ENCODE measurements at places on chromosomes 1 and 21. TPM values are rescaled to one million over a fixed set of nuclear protein-coding genes. Genes with fewer than 3 reads are reported as not detected.

GRCh38 chr1:107594536-107594935, 370.4 kb downstream of the VAV3 start:
- no peaks in the 10 kb centered on the region for H3K4me1 ChIP-seq
- no peak overlapping the region for H3K4me3 ChIP-seq
- no peak for DNase-seq
- H3K36me3 ChIP-seq, result no peaks in the 10 kb centered on the region
- H3K27ac ChIP-seq, result no peak overlapping the region

DNA sequence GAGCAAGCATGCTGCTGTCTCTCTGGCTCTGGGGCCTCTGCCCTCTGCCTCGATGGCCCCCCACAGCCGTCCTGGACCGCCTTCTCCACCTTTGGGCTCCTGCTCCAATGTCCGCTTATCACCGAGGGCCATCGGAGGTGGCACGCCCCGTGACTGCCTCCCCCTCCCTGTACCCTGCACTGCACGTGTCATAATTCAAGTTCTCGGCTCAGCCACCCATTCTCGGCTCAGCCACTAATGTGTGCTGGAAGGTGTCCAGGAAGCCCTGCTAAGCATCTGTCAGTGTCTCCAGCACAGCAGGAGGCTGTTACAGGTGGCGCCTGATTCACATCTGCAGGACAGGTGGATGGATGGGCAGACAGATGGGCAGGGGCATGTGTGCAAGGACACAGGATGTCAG, 45.5 kb downstream of the TP73 start:
- H3K27ac ChIP-seq, result no peak overlapping the region
- no peak for DNase-seq
- no peak overlapping the region for H3K4me3 ChIP-seq
- H3K4me1 ChIP-seq, result no peaks in the 10 kb centered on the region

GRCh38 chr1:2271211-2271721, 43.1 kb downstream of the SKI start:
- no peak overlapping the region for H3K4me3 ChIP-seq
- no peak for DNase-seq
- peak overlapping the region; percentile 58 for H3K27ac ChIP-seq
- no peaks in the 10 kb centered on the region for H3K36me3 ChIP-seq

GRCh38 chr21:34606051-34606450, 8.9 kb downstream of the RCAN1 start:
- H3K27ac ChIP-seq, result no peak overlapping the region
- no peak overlapping the region for H3K4me3 ChIP-seq
- DNase-seq, result no peak
- H3K27me3 ChIP-seq, result no peaks in the 10 kb centered on the region

DNA sequence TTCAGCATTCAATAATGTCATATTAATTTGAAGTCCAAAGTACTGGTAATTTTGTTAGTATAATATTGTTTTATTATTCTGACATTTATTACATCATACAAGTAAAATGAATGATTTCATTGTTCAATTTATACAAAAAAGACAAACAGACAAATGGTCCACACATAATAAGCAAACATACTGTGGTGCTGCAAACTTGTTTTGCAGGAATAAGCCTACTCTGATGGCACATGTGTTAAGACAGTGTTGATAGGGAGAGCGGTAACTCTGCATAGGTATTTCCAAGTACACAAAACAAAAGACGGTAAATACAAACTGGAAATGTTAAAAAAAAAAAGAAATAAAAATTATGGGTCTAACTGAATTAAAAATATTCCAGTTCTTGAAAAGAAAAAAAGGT, 59.7 kb upstream of the DPYD start:
- no peaks in the 10 kb centered on the region for H3K36me3 ChIP-seq
- H3K4me3 ChIP-seq, result no peak overlapping the region
- H3K4me1 ChIP-seq, result no peaks in the 10 kb centered on the region

Gene FCRL1
- not detected for total RNA-seq

DNA sequence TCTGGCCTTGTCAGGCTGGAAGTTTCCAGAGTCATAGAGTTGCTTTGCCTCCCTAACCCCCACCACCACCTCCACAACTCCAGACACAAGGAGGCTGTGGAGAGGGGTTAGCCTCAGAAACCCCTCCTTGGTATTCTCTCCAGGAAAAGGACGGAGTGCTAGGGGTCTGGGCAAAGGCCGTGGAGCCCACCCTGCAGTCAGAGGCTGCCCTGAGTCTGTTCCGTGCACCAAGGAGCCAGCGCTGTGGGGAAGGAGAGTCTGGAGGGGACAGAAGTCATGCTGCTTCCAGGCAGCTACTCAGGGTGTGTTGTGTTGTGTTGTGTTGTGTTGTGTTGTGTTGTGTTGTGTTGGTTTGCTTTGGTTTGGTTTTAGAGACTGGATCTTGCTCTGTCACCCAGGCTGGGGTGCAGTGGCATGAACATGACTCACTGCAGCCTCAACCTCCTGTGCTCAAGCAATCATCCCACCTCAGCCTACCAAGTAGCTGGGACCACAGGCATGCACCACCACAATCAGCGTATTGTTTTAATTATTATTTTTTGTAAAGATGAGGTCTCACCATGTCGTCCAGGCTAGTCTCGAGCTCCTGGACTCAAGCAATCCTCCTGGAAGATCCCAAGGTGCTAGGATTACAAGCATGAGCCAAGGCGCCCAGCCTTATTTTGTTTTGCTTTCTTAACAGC, 122.2 kb upstream of the TMEM51 start:
- no peaks in the 10 kb centered on the region for H3K36me3 ChIP-seq
- no peak overlapping the region for H3K27ac ChIP-seq
- DNase-seq, result no peak
- H3K4me3 ChIP-seq, result no peak overlapping the region
- no peaks in the 10 kb centered on the region for H3K27me3 ChIP-seq
- no peaks in the 10 kb centered on the region for H3K4me1 ChIP-seq

Gene STIL
- 13.0 TPM for total RNA-seq

DNA sequence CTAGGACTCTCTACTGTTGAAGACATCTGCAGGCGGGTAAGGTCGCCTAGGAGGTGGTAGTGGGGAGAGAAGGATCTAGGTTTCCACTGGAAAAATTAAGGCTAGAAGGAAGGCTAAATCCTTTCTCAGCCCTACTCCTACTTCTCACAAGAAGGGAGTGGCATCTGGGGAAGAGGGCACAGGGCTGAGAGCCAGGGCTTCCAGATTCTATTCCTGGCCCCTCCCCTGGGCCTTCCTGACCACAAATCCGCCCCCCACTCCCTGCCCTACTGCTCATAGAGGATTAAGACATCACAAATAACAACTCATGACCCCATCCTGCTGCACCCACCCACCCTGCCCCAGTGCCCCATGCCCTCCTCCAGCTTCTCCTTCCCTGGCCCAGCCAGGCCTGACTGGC, 2.5 kb downstream of the PHLDA3 start:
- peak overlapping the region; percentile 99 for H3K27ac ChIP-seq
- peaks cover 22% of the 10 kb centered on the region for H3K4me1 ChIP-seq
- H3K4me3 ChIP-seq, result peak overlapping the region; percentile 94
- H3K36me3 ChIP-seq, result no peaks in the 10 kb centered on the region
- H3K27me3 ChIP-seq, result no peaks in the 10 kb centered on the region
- no peak for DNase-seq

GRCh38 chr21:20728691-20729090, 269.5 kb upstream of the NCAM2 start:
- H3K27me3 ChIP-seq, result no peaks in the 10 kb centered on the region
- no peak for DNase-seq
- H3K36me3 ChIP-seq, result no peaks in the 10 kb centered on the region
- no peak overlapping the region for H3K27ac ChIP-seq
- no peaks in the 10 kb centered on the region for H3K4me1 ChIP-seq

- no peak overlapping the region for H3K4me3 ChIP-seq
- no peaks in the 10 kb centered on the region for H3K36me3 ChIP-seq
Measured at GRCh38 chr1:18926315-18927081, 24.1 kb upstream of the ALDH4A1 start.

Data from uterus (tissue), 4 donors.